ENCODE measurements at places on chromosomes 1 and 21. TPM values are rescaled to one million over a fixed set of nuclear protein-coding genes. Genes with fewer than 3 reads are reported as not detected.

Gene CBS
- 20.9 TPM for total RNA-seq

- DNase-seq, result no peak
These were observed 463.8 kb downstream of the USP25 start for GRCh38 chr21:16193496-16194094.

GRCh38 chr1:228147768-228148167 is 2.0 kb upstream of the GJC2 start:
- no peak for DNase-seq

- DNase-seq, result no peak
These were observed 154.2 kb upstream of the L1TD1 start for GRCh38 chr1:62040450-62040849.

GRCh38 chr1:8091691-8092090 is 65.6 kb upstream of the ERRFI1 start:
- peak; percentile 82 for DNase-seq

GRCh38 chr1:36753451-36753850 is 270.7 kb upstream of the CSF3R start:
- no peak for DNase-seq

- DNase-seq, result no peak
These were observed 12.7 kb downstream of the AKIRIN1 start for GRCh38 chr1:39003794-39004193.

All from M059J (cell line).